Stimulated activated CD4-positive, alpha-beta T cell treated with anti-CD3 and anti-CD28 coated beads, Interleukin-15, amount 100 ng/mL, for 24 hours (primary cell): ENCODE measurements at places on chromosomes 16 and 17.

- DNase-seq = no peak
Measured at GRCh38 chr16:6484081-6484480, 848.6 kb upstream of the RBFOX1 start.

DNA sequence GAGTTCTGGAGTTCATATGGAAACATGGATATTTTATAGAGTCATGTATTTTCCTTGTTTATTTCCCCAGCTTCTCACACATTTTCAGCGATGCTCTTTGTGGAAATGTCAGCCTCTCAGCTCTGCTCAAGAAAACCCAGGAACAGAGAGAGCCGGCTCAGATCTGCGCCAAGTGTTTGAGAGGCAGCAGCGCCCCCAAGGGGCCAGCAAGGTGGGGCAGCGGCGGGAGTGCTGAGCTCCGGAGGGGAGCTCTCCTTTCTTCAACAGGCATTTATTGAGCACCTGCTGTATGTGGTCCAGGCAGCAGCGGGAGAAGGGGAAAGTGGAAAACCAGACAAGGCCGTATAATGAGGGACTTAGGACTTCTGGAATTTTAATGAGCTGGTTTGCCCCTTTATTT lies 421.1 kb upstream of the C16orf82 start:
- peak; percentile 68 for DNase-seq

DNA sequence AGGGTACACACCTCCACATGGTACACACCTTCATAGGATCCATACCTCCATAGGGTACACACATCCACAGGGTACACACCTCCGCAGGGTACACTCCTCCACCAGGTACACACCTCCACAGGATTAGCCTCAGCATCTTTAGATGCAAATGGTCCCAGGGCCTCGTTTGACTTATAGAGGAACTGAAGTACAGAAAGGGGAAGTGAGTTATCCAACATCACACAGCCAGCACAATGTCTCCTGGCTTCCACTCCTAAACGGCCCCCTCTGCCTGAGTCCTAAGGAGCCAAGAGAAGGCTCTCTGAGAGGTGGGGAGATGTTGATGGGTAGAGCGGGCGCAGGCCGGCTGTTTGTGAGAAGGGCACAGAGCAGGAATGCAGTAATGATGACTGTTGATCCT lies 12.0 kb downstream of the FOXN1 start:
- DNase-seq = no peak

DNA sequence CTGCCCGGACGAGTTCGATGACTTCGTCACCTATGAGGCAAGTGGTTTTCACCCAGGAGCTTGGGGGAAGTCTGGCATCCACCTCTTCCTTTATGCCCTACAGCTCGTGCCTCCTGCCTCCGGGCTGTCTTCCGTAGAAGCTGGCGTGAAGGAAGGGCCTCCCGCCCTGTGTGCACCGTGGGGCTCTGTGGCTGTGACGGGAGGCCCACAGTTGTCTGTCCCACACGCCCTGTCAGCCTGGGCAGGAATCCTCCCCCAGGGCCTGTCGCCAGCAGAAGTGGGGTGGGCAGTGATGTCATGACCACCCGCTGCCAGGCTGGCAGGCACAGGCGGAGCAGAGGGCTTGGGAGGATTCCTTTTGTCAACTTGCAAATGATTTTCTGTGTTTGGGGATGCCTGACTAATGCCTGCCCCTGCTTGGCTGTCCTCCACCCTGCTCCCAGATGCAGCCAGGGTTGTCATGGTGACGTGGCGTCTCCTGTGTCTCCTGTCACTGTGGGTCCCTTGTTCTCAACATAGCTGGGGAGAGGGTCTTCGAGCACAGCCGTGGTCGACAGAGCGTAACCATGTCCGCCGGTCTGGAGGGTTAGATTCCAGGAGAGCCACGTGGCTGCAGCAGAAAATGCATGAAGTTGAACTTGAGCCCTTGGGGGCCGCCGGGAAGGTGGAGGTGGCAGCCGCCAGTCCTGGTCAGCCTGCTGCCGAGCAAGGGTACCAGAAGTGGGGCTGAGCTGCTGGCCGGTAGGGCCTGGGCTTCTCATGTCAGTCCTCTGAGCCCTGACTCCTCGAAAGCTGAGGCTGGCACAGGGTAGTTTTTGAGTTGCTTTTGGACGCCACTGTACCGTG lies 46.1 kb downstream of the RAB11FIP3 start:
- no peak for DNase-seq
